Ammon's horn (tissue), 1 donor: ENCODE measurements at places on chromosomes 7 and 10.

- no peak for DNase-seq
These were observed 52.7 kb downstream of the DIP2C start for GRCh38 chr10:636769-637168.

DNA sequence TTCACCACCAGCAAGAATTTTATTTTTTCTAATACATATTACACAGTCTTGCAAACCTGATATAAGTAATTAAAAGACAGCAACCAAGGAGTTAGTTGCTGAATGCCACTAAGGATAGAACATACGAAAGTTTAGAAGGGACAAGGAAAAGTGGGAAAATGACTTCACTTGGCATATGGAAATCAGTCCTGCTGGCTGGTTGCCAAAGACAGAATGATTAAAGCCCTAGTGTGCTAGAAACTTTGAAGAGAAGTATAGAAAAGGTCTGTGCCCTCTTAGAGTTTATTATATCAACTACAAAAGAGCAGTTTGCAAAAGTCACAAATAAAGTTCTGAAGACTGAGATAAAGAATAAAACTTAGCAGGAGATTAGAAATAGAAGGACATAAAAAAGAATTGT, 5.8 kb upstream of the YAE1 start:
- DNase-seq, result no peak

DNA sequence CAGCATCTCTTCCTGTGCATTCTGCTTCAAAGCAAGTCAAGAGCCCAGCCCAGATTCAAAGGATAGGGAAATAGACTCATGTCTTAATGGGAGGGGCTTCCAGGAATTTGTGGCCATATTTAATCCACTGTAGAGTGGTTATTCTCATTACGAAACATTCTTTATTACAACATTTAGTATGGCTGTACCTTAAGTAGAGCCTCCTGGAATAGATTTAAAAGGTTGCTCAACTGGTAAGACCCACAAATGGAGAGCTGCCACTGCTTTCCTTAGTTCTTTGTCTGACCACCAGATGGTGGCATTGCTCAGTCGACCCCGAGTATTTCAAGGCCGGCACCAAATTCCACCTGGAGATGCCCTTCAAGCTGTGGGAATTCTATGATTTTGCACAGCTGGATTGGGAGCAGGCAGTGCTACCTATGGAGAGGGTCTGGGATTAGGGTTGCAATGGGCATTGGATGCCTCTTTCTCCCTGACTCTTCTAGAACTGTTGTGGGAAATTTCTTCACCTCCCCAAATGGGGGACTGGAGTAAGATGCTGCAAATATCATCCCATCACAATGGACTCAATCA, 102.2 kb downstream of the RBM20 start:
- peak; percentile 73 for DNase-seq

GRCh38 chr10:14584661-14585060, 190.0 kb downstream of the FAM107B start:
- no peak for DNase-seq

DNA sequence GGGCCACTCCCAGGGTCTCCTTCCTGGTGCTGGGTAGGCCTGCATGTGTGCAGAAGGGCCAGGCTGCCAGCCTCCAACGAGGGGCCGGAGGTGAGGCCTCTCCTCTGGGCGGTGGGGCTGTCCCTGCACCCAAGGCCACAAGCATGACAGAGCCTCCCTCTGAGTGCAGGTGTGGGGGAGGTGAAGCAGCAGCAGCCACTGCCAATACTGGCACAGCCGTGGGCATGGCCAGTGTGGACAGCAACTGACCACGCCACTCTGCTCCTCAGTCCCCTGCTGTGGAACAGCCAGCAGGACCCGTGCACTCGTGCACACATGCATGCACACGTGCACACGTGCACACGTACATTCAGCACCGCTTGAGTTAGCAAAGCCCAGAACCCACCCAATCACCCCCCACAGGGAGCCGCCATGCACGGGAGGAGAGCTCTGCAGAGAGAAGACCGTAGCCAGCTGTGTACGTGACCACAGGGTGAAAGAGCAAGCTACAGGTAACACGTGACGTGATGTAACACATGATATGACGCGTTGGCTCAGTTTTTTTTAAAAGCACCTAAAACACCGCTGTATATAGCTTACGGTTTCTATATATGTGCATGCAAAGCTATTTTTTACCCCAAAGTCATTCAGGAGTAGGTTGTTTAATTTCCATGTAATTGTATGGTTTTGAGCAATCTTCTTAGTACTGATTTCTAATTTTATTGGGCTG, 23.1 kb downstream of the PAPOLB start:
- DNase-seq, result no peak

GRCh38 chr7:44134943-44135628, 6.0 kb downstream of the MYL7 start:
- no peak for DNase-seq

GRCh38 chr7:110688908-110689307, 402.0 kb upstream of the LRRN3 start:
- DNase-seq, result no peak

DNA sequence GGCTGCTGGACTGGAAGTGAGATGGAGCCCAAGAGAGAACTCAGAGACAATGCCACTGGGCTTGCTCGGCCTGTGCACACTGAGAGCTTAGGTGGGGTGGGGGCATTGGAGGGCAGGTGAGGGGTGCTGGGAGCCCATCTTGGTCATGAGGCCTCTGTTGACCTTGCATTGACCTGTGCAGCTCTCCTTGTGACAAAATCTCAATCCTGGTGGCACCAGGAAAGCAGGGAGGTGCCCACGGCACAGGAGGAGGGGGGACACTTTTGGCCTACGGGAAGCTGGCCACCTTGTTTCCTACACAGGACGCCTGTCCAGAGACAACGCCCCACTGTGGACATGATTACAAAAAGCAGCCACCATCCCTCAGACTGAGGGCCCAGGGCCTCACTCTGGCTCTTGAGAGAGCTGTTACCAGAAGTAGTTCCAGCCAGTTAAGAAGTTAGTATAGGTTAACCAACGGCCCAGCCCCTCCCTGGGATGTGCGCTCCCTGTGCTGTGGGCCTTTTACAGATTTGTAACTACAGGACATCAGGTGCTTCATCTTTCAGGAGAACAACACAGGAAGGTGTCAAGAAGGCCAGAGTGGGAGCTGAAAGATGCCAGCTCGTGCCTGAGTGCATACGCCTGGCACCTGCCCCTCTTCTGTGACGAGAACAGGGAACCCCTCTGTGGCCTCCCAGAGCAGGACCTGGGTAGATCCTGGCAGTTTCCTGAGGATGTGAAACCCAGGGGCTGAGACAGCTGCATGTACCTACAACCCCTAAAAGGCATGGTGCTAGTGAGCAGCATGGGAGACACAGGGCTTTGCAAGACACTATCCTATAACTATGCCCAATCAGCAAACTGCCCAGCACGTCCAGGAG, 10.3 kb downstream of the PKD1L1 start:
- DNase-seq, result no peak

GRCh38 chr7:133575726-133576440, 323.0 kb downstream of the EXOC4 start:
- DNase-seq, result peak; percentile 25

- DNase-seq, result peak; percentile 14
These were observed 649 bp downstream of the IDE start for GRCh38 chr10:92573091-92573797.

- no peak for DNase-seq
These were observed 66.4 kb downstream of the NPTX2 start for GRCh38 chr7:98683514-98683913.

- DNase-seq, result peak; percentile 44
These were observed 75.1 kb downstream of the ANKRD61 start for GRCh38 chr7:6106140-6106904.

- no peak for DNase-seq
These were observed 8.8 kb downstream of the PDGFA start for GRCh38 chr7:510782-511281.

DNA sequence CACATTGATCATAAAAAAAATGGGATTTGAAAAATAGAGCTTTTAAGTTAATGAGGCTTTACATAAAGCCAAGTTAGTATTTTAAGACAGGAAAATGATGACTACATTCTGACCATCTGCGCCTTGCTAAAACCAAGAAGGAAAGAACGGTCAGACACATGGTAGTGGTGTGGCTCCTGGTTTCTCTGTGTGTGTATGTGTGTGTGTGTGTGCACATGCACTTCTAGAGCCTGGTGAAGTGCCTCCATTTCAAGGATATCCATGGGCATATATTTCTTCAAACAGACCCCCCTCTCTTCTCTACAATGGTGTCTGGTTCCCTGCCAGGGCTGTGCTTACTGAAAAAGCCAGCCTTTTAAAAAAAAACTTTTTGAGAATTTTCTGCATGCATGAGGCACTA, 80.9 kb downstream of the FRMPD2 start:
- no peak for DNase-seq

GRCh38 chr10:35639728-35640401, 2.2 kb downstream of the FZD8 start:
- peak; percentile 29 for DNase-seq

GRCh38 chr7:158396982-158397862, 190.4 kb downstream of the PTPRN2 start:
- no peak for DNase-seq

DNA sequence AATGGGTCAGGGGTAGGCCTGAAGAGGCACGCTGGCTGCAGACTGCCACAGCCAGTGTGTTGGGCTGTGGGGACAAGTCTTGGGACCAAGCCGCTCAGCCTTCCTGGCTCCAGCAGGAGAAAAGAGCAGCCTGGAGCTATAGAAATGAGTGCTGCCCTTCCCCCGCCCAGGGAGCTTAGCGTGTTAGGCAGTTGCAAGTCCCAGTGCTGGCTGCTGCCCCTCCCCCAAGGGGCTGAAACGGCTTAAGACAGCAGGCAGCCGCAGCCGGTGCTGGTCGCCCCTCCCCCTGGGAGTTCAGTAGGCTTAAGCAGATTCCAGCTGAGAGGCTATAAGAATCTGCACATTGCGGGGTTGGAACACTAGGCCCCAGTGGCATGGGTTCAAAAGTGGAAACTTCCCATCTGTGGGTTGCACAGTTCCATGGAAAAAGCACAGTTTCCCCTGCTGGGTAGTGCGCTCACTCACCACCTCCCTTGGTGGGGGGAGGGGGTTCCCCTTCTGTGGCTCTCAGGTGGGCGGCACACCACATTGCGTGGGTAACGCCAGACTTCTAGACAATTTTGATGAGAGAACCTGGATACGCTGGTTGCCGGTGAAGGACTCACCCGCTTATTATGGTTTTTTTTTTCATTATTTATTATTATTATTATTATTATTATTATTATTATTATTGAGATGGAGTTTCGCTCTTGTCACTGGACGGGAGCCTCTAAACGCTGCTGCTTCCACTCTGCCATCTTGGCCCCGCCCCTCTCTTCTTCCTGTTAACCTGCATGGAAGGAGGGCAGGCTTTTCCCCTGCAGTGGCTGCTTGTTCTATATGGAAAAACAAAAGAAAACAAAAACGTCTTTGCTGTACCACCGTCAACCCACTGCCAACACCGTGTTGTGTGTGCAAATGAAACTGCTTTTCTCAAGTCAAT, 151.1 kb downstream of the CXCL12 start:
- DNase-seq, result no peak

DNA sequence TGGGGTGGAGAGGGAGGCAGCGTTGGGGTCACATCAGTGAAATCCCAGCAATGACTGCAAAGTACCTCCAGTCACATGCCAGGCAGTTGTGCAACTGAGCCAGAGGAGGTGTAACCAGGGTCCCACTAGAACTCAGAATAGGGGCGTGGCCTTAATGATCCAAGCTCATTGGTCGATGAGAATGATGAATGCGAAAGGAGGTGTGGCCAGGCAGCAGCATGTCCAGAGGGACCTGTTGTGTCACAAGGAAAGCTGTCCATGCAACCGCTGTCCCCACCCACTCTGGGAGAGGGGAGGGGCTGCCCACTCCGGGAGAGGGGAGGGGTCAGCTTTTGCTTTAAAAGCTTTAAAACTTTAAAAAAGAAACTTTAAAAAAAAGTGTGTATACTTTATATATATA, 25.3 kb upstream of the MTPAP start:
- no peak for DNase-seq

- no peak for DNase-seq
These were observed 268.9 kb downstream of the PLXDC2 start for GRCh38 chr10:20085115-20085514.

DNA sequence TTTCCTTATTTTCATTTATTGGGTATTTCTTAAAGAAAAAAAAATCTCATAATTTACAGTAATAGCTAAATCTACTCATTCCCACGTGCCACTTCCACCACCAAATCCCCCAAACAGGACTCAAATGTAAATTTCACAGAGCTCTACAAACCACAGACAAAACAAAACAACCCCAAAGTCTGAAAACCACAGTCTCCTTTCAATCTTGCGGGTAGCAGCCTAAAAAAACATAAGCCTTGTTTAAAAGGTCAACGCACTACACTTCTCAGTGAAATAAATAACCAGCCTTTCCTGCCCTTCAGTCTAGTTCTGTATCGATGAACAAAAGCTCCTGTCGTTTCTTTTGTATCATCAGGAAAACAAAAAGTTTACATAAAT, 121.8 kb upstream of the AFAP1L2 start:
- DNase-seq, result no peak

DNA sequence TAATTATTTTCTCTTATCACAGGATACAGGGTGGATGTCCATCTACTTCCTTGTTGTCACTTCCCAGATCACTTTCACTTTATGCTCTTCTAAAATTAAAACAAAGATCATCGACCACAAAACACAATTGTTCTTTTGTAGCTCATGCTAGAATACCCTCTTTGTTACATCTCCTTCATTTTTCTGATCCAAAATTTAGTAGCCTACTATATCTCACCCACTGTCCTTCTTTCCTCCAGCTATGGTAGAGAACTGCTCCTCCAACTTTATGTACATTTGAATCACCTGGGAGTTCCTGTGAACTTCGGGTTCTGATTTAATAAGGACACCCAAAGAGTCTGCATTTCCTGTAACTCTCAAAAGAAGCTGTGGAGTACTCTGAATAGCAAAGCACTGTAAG, 1.2 kb upstream of the AHR start:
- peak; percentile 43 for DNase-seq

- DNase-seq, result no peak
These were observed 140.6 kb downstream of the COBL start for GRCh38 chr7:51175992-51176388.

DNA sequence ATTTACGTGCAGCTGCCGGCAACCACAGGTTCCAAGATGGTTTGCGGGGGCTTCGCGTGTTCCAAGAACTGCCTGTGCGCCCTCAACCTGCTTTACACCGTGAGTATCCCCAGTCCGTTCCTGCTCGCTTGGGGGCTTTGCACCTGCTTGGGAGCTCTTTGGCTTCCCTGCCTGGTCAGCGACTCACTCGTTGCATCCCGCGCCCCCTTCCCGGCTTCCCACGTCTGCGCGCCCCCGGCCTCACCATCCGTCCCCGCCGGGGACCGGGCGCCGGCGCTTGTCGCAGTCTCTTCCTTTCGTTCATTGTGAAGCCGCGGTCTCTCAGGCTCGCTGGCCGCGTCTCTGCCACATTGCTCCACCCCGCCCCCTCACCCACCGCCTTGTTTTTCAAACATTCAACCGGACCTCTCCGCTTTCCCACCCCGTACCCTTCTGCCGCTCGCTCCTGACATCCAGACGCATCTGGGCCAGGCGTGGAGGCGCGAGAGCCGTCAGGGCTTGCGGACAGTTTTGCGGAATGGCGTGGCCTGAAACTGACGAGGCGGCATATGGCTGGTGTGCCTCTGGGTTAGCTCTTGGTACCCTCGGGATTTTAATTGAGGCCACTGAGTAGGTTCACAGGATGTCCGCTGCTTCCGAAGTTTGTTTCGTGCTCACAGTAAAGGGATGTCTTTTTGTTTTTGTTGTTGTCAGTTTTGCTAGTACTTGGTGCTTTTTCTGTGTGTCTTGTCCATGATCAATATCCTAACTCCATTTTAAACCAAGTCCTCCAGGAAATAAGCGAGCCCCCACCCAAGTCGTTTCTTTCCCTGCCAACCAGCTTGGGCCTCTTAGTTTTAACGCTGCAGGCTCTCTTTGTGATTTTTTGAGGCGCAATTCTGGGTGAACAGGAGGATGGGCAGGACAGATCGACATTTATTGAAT, 639 bp downstream of the TSPAN13 start:
- peak; percentile 19 for DNase-seq

- no peak for DNase-seq
These were observed 52.2 kb downstream of the C10orf105 start for GRCh38 chr10:71667387-71667752.
